ENCODE measurements at places on chromosomes 11 and 22.

DNA sequence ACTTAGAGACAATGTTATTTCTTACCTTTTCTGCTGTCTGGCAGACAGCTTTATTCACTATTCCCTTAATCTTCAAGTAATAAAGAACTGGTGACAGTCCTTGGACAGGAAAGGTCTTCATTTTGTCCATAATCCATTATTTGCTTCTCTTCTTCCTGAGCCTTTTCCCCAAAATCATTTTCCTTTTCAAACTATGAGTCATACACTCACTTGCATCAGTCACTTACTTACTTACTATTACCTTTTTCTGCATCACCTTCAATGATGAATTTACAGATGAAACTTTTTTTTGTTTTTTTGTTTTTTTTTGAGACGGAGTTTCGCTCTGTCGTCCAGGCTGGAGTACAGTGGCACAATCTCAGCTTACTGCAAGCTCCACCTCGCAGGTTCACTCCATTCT, 9.5 kb downstream of the METTL15 start:
- DNase-seq, result no peak

GRCh38 chr11:47306484-47306844, 36.5 kb downstream of the MADD start:
- no peak for DNase-seq

- no peak for DNase-seq
These were observed 9.2 kb downstream of the MAPK8IP1 start for GRCh38 chr11:45894555-45895247.

- no peak for DNase-seq
These were observed 117.4 kb downstream of the KIAA1671 start for GRCh38 chr22:25069758-25070481.

DNA sequence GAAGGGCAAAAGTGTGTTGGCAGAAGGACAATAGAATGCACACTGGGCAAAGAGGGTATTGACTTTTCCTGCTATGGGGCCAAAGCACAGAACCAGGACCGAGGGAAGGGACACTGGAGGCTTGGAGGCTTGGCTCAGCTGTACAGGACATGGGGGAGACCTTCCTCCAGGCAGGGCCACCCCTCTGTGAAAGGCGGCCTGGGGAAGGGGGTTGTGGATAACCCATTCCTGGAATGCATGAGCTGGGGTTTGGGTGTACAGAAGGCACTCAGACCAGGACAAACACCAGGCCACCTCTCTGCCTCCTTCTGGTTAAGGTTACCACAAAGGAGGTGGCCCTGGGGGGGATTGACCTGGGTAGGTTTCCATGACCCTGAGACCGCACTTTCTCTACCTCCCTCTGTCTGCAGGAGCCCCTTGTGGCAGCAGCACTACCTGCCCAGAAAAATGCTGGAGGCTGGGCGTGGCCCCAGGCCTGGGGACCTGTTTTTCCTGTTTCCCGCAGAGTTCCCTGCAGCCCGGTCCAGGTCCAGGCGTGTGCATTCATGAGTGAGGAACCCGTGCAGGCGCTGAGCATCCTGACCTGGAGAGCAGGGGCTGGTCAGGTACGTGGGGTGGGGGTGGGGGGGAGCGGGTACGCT, 9.6 kb downstream of the P2RY2 start:
- DNase-seq, result no peak

GRCh38 chr11:130177782-130178181, 18.2 kb downstream of the ST14 start:
- no peak for DNase-seq

DNA sequence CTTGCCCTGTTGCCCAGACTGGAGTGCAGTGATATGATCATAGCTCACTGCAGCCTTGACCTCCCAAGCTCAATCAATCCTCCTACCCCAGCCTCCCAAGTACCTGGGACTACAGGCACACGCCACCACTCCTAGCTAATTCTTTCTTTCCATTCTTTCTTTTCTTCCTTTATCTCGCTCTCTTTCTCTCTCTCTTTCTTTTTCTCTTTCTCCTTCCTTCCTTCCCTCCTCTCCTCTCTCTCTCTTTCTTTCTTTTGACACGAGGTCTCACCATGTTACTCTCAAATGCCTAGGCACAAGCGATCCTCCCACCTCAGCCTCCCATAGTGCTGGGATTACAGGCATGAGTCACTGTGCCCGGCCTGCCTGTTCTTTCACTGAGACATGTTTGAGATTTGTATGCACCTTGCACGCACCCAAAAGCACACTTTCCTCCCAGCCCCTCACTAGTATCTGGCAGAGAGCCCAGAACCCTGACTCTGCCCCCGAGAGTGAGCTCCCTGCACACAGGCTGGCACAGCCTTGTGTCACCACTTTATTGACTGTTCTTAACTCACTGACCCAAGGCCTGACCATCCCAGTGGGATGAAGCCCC, 56.8 kb downstream of the CD6 start:
- no peak for DNase-seq

DNA sequence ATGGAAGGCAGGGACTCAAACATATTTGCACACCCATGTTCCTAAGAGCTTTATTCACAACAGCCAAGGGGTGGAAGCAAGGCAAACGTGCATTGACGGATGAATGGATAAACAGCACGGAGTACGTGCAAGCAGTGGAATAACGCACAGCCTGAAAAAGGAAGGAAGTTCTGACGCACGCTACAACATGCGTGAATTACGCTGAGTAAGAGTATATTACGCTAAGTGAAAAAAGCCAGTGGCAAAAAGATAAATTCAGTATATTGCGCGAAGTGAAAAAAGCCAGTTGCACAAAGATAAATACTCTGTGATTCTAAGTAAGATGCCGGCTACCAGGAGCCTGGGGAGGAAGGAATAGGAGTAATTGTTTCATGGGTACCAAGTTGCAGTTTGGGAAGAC, 19.5 kb downstream of the PHF21B start:
- DNase-seq, result no peak

- DNase-seq, result no peak
These were observed 60.3 kb downstream of the ATXN10 start for GRCh38 chr22:45731798-45732495.

DNA sequence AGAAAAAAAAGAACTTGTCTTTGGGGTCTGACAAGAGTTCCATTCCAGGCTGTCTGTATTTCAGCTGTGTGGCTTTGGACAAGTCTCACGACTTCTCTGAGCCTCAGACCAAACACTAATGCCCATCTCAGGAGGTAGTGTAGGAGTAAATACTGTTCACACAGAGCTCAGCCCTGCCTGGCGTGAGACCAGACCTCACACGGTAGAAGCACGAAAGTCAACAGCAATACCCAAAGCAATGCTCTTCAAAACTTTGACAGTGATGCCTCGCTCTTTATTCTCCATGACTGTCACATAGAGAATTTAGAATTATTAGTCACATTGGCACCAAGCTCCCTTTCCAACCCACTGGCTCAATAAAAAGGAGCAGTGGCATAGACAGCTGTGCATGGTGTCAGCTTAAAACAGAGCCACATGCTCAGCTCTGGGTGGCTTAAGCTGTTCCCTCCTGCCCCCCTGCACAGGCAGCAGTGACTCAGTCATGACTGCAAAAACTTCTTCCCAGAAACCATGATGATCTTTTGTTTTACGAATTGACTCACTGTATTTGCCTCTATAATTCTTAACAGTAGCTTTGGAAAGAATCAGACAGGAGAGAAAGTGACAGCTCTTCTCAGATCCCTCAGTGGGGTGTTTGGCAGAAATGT, 74.0 kb upstream of the PHF21B start:
- peak; percentile 34 for DNase-seq

GRCh38 chr11:130146796-130147195, 12.8 kb upstream of the ST14 start:
- DNase-seq, result no peak

GRCh38 chr11:123371506-123372297, 58.4 kb upstream of the GRAMD1B start:
- no peak for DNase-seq

DNA sequence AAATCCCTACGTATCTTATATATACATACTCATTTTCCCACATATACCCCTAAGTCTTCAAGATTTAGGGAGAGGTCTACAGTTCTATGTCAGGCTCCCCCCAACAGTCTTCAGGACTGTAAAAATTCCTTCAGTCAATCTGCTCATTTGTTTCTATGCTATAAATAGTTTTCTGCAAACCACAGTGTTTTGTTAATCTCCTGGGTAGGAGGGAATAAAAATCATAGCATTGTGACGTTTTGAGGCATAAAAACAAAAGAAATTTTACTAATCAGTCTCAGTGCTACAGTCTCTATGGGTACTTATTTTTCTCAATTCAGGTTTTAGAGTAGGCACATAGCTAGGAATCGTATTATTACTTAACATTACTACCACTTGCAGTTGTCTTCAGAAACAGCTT, 552.8 kb upstream of the LRRC4C start:
- DNase-seq, result no peak

- no peak for DNase-seq
These were observed 1.6 kb upstream of the TMEM109 start for GRCh38 chr11:60912223-60912850.

- DNase-seq, result no peak
These were observed 86.0 kb downstream of the GRIK4 start for GRCh38 chr11:120597250-120598215.

All from astrocyte of the cerebellum (primary cell).